CD4-positive, alpha-beta T cell treated with Interleukin-4 for 4 hours (primary cell): ENCODE measurements at places on chromosomes 1 and 21.

- no peak for DNase-seq
These were observed 1.6 kb downstream of the RAB4A start for GRCh38 chr1:229272164-229273158.

DNA sequence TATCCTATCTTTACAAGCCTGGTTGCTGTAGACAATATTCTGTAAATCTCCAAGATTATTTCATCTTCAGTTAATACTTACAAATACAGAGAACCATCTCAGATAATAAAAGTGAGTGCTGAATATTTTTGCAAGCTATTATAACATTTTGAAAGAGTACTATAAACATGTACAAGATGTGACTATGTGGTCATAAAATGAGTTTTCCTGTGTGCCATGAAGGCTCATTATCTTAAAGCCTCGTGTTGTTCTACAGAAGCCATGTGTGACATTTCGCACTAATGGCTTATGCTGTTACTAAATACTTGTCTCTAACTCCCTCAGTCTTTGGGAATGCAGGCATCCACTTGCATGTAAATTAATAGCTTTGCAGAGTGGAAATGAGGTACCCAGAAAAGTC lies 48.3 kb downstream of the SAMSN1 start:
- DNase-seq, result no peak

DNA sequence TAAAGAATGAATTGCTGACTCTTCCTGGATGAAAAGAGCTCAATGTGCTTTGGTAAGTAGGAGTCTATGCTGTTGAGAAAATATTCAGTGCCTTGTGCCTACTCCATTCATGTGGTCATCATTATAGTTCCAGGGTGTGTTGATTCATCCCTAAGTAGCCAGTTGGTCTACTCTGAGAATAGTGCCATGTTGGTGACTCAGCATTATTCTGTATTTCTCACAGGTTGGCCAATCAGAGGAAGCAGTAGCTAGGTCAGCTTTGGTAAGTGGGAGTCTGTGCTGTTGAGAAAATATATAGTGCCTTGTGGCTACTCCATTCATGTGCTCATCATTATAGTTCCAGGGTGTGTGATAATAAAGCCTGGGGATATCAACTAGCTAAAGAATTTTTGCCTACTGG lies 397.3 kb downstream of the AGBL4 start:
- no peak for DNase-seq

- DNase-seq, result no peak
These were observed 158.1 kb downstream of the SLC45A1 start for GRCh38 chr1:8476006-8476405.

DNA sequence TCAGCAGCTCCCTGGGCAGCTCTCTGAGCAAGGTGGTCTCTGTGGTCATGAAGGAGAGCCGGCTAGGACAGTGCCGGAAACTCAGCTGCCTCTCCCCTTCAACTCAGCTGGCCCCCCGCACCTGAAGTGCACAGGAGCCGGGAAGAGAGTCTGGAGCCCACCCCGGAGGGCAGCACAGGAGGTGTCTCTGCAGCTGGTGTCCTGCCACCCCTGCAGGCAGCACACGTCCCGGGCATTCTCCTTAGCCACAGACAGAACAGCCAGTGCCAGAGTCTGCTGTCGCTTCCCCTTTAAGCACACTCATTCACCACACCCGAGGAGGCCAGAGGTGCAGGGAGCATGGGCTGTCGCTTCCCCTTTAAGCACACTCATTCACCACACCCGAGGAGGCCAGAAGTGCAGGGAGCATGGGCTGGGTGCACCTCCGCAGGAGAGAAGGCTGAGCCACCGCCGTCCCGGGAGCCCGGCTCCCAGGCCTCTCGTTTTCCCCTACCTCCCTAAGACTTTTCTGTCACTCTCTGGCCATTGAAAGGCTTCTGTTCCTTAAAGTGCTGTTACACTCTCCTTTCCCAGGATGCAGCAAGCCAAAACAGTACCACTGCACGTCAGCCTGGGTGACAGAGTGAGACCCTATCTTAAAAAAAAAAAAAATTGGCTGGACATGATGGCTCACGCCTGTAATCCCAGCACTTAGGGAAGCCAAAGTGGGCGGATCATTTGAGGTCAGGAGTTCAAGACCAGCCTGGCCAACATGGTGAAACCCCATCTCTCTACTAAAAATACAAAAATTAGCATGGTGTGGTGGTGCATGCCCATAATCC lies 16.9 kb upstream of the SAMD11 start:
- DNase-seq, result peak; percentile 6

- DNase-seq, result no peak
These were observed 131.5 kb upstream of the KCNK1 start for GRCh38 chr1:233482388-233482787.

- no peak for DNase-seq
These were observed 170.9 kb downstream of the ZBTB18 start for GRCh38 chr1:244221991-244222390.

- no peak for DNase-seq
These were observed 111.7 kb downstream of the SLC45A1 start for GRCh38 chr1:8429549-8430110.

DNA sequence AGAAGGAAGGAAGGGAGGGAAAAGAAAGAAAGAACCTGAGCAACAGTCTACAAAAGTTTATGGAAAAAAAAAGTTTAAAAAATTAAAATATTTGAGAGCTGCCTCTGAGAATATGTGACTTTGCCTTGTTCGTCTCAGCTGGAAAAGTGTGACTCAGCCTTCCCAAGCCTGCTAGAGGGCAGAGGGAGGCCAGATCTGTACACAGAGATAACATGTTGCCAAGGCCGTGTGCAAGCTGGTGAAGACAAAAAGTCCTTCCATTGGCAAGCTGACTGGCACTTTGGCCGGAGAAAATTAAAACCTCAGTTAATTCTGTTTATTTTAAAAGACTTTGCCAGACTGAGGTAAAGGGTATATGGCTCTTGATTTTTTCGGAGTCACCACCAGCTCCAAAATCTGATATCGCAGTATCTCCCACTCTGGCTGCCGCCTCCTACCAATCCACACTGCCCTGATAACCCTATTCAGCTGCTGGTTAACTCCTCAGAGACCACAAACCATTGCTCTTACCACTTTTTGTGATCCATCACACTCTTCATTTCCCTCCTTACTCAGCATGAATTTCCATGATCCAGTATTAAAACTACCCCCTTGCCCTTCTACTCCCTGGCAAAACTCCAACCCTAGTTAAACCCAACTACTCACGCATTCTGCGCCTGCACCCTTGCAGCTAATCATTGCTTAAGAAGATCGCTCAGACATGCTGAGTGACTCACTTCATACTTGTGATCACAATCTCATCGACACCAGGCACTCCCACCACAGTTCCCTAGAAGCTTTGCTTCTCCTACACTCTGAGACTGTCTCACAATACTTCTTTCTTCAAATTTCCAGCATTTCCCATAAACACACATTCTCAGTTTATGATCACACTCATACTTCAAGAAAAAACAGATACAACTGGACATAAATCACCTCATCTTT lies 5.7 kb upstream of the PPP1R15B start:
- peak; percentile 31 for DNase-seq

DNA sequence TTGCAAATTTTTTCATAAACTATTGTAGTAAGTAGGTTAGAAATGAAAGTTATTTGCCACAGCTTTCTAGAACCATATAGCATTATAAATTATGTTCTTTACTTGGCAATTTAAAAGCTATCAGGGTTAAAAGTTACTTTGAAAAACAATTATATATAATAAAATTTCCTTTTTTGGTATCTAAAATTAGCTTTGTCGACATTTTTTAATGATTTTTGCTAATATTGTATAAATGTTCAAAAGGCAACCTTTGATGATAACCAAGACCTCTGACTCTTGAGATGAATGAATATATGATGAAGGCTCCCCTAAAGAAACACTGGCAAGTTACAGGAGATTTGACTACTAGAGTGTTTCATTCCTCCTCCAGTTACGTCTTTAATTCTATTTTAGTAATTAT lies 121.2 kb downstream of the CDC42BPA start:
- no peak for DNase-seq

GRCh38 chr1:31643976-31644559 lies 608 bp downstream of the PEF1 start:
- DNase-seq, result peak; percentile 65

- no peak for DNase-seq
These were observed 215.4 kb downstream of the TOMM20 start for GRCh38 chr1:234913278-234913649.

DNA sequence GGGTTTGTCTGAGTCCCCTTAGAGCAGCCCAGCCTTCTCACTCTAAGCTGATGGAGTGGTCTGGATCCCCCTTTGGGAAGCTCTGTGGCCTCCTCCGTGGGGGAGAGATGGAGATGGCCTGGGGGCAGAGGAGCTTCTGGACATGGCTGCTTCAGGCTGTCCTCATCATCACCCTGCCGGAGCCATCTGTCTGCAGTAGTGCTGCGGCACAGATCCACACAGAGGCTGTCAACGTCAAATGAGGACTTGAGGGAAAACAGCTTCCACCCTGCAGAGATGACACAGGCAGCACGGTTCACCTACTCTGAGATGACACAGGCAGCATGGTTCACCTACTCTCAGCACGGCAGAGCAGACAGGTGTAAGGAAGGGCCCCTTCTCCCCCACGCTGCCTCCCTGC lies 134.3 kb downstream of the IGSF21 start:
- no peak for DNase-seq

GRCh38 chr1:54126271-54126815 lies 26.5 kb downstream of the CDCP2 start:
- DNase-seq, result no peak

DNA sequence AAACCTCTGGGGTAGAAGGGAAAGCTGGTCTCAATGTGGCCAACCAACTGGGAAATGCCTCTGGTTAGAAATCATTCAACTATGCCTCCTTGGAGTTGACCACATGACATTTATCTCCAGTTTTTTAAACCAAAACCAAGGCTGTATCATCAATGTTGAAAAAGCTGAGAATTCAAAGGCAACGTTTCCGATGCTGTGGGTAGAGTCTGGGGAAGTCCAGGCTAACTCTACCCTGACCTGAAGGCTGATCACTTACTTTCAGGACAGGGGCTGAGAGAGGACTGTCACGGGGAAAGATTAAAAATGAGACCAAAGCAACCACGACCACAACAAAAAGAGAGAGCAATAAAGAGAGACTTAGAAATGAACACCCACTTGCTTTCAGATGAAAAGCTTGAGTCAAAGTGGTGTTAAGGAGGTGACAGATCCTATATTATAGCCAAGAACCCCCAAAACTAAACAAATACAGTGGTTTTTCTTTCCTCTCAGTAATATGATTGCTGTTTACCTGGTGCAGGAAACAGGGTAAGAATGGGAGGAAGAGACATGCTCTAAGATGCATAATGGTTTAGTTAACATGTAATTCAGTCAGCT lies 90.8 kb upstream of the TNFSF4 start:
- DNase-seq, result no peak

DNA sequence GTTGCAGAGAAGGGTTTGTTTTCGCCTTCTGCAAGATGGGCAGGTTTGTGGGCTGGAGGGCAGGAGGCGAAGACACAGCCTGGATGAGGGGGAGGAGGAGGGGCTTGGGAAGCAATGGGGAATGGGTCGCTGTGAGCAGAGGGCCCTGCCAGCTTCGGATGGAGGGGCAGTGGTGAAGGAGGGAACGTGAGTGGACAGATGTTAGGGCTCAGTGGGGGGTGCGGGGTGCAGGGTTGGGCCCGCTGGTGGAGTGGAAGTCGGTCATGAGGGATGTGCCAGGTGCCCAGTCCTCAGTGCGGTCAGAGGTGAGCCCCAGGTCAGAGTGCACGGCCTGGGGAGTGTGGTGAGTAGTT lies 55.5 kb upstream of the ABCG1 start:
- DNase-seq, result no peak

- no peak for DNase-seq
These were observed 4.2 kb upstream of the COL11A1 start for GRCh38 chr1:103112546-103112945.

- no peak for DNase-seq
These were observed 110.9 kb upstream of the IFFO2 start for GRCh38 chr1:19067182-19067911.

- no peak for DNase-seq
These were observed 88.9 kb downstream of the PROX1 start for GRCh38 chr1:214076708-214077065.

DNA sequence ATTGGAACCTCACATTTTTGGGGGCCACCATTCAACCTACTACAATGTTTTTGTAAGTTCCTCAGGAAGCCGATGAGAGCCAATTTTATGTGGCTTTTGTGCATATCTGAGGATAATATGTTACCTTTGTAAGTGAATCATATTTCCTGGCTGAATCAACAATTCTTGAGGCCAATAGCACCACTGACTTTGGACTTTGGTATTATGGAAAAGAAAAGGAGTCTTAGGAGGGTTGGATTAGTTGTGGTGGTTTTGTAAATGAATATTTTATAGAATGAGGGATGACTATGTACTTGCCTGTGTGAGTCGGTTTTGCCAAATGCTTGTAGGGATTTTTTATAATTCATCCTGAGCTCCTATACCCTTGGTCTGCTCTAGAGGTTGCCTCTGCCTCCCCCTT lies 181.5 kb upstream of the HMGB4 start:
- no peak for DNase-seq

DNA sequence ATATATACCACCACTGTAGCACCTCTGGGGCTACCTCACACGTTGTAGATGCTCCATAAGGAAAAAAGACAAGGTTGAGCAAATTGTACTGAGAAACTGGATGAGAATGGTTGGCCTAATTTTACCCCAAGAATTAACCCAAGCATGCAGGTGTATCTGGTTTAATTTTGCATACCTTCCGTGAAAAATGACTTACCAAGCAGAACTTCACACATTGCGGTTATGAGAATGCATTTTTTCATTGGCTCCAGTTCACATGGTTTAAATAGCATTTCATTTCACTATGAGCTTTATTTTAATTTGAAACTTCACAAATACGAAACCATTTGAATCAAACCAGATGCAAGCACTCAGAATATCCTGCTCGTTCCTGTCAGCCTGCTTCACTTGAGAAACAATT lies 512.2 kb downstream of the LTN1 start:
- DNase-seq, result no peak

DNA sequence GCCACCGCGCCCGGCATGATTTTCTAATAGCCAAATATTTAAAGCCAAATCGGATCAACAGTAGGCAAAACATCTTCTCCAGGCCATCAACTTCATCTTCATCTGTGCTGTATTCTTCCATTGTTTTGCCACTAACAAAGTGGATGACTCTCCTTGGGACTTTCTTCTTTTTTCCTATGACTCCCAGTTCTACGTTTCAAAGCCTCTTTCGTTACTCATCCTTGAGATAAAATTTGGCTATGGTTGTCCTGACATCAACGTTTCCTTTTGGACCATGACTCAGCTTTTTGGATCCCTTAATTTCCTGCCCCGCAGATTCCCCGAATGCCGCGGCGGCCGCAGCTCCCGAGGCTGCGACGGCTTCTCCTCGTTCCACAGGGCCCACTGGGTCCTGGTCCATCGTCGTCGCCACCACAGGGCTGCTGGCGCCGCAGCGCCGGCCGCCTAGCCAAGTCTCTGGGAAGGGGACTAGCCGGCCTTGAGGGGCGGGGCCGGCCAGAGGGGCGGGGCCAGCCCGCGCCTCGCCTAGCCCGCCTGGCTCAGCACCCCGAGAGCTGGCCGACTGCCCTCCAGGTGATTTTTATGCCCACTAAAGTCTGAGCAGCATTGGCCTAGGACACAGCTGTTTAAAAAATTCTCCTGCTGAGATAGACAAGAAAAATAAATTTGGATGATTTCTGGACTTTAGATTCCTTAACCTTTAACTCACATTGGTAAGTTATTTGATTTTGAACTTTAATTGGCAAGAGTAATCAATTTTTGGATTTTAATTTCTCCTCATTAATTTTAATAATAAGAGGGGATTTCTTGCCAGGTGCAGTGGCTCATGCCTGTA lies 93.9 kb downstream of the ADCY10 start:
- DNase-seq, result no peak

GRCh38 chr1:232267092-232267836 lies 362.7 kb downstream of the SIPA1L2 start:
- no peak for DNase-seq
